ENCODE measurements at places on chromosomes 7 and 10.

DNA sequence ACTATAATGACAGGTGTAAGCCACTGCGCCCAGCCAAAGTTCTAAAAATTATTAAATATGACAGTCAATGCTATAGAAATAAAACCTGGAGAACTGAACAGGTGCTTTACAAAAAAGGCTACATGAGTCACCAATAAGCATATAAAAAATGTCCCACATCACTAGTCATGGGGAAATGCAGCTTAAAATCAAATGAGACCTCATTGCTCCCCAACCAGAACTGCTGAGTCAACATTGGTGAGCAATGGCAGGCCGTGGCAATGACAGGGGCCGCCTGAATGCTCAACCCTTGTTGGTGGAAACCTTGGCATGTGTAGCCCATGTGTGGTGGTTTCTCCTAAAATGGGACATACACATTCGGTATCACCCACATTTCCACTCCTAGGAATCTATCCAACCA lies 352.3 kb upstream of the KLF6 start:
- DNase-seq = no peak

DNA sequence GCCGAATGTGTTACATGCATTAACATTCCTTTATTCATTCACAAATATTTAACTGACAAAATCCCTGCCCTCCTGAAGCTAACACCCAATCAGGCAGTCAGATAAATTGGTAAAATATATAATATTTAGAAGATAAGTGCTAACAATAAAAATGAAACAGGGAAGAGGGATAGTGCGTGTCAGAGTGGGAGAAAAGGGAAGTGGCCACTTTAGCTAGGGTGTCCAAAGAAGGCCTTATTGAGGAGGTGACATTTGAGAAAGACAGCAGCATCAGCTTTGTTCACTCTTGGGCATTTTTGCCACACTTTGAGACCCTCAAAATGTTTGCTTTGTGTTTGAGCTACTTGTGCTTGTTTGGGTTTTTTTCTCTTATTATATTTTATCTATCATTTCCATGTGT lies 317.8 kb downstream of the SNX13 start:
- no peak for DNase-seq

GRCh38 chr10:6228010-6228511 lies 25.3 kb downstream of the PFKFB3 start:
- no peak for DNase-seq

- DNase-seq = no peak
These were observed 278.3 kb downstream of the MAD1L1 start for GRCh38 chr7:1954366-1955004.

- no peak for DNase-seq
These were observed 343 bp upstream of the C10orf71 start for GRCh38 chr10:49298671-49298982.

- DNase-seq = no peak
These were observed 757.1 kb downstream of the SORCS3 start for GRCh38 chr10:105398202-105398601.

- no peak for DNase-seq
These were observed 27.8 kb downstream of the NET1 start for GRCh38 chr10:5440206-5440605.

- no peak for DNase-seq
These were observed 109.6 kb downstream of the GPR37 start for GRCh38 chr7:124655990-124656389.

DNA sequence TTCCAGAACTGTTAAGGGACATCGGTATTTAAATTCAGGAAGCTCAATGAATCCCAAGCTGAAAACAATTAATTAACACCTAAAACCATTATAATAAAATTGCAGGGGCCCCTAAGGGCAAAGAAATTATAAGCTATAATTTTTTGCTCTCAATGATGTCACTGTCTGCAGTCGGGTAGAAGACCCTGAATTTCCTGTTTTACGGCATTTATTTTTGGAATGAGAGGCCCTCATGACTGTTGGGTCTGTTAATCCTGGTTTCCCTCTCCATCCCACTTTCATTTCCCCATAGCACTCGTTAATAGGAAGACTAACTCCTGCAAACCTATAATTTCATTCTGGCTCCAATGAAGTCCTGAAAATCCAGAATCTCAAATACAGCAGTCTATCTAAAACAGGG lies 25.8 kb upstream of the GPR37 start:
- no peak for DNase-seq

DNA sequence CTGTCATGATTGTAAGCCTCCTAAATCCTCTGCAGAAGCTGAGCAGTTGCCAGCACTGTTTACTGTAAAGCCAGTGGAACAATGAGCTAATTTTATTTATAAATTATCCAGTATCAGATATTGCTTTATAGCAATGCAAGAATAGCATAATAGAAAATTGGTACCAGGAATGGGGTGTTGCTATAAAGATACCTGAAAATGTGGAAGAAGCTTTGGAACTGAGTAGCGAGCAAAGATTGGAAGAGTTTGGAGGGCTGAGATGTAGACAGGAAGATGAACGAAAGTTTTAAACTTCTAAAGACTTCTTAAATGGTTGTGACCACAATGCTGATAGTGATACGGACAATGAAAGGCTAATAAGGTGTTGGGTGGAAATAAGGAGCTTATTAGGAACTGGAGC lies 917.4 kb upstream of the POT1 start:
- DNase-seq = no peak

DNA sequence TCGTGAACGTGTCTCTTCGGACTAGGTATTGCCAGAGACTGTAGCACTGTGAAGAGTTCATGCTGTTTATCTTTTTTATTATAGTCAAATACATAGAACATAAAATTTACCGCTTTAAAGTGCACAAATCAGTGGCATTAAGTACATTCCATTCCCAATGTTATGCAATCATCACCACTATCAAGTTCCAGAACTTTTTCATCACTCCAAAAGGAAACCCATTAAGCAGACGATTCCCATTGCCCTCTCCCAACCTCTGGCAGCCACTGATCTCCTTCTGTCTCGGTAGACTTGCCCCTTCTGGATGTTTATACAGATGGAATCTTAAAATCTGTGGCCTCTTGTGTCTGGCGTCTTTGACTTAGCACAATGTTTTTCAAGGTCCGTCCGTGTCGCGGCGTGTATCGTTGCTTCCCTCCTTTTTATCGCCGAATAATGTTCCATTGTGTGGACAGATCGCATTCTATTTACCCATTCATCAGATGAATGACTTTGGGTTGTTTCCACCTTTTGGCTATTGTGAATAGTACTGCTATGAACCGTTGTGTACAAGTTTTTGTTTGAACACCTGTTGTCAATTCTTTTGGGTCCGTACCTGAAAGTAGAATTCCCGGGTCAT lies 2.7 kb downstream of the PROSER2 start:
- DNase-seq = no peak

- no peak for DNase-seq
These were observed 143.3 kb upstream of the LRGUK start for GRCh38 chr7:133983685-133984419.

- no peak for DNase-seq
These were observed 23.4 kb upstream of the GSAP start for GRCh38 chr7:77439572-77439971.

DNA sequence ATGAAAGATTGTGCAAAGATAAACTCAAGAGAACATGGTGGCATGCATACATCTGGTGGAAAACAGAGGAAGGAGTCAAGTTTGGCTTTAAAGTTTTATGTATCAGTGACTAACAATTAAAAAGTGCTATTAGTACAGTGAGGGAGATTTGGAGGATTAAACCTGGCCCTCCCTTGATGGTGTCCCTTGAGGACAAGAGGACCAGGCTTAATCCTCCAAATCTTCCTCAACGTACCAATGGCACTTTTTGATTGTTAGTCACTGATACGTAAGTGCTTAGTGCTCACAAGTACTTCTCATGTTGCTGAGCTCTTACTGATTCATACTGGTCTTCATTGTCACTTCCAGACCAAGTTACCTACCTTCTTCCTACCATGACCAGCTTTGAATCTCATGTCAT lies 47.2 kb upstream of the SEMA3E start:
- DNase-seq = no peak

DNA sequence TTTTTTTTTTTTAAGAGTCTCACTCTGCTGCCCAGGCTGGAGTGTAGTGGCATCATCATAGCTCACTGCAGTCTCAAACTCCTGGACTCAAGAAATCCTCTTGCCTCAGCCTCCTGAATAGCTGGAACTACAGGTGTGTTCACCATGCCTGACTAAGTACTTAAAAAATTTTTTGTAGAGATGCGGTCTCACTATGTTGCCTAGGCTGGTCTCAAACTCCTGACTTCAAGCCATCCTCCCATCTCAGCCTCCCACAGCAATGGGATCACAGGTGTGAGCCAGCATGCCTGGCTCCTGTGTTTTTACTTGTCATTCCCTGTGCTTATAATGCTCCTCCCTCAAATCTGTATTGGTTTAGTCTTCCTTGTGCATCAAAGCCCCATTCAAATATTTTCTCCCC lies 46.7 kb downstream of the THNSL1 start:
- no peak for DNase-seq

Measured in stimulated activated CD8-positive, alpha-beta memory T cell treated with anti-CD3 and anti-CD28 coated beads, Interleukin-2, amount 100 ng/mL, for 48 hours (primary cell).